ENCODE measurements at places on chromosomes 12 and 14.

DNA sequence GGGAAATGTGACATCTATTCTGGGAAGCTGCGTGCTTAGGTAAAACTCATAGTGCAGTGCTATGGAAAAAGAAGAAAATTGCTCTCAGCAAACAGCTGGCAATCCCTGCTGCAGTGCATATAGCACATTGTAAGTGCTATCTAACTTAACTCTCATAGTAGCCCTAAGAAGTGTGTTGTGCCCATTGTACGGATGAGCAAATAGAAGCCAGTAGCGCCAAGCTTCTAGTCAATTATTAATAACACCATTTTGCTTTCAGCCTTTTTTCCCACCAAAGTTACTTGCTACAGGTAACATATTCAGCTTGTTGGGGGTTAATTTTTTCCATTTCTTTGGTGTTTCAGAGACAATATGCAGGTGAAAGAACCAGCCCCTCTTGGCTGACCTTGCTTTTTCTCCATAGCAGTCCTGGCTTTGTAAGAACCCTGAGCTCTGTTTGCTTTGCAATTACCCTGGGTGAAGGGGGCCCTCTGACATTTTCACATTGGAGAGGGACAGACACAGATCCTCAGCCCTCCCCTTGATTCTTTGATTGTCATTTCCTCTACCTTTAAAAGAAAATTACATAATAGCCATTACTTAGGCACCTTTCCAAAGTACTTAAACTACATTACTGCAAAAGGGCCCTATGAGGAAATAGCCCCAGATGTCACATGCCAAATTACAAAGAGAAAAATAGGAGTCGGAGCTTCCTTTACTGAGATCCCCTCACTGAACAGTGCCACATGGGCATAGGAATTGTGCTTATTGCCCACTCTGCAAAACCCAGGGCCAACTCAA lies 576.2 kb upstream of the TBX3 start:
- DNase-seq, result no peak

DNA sequence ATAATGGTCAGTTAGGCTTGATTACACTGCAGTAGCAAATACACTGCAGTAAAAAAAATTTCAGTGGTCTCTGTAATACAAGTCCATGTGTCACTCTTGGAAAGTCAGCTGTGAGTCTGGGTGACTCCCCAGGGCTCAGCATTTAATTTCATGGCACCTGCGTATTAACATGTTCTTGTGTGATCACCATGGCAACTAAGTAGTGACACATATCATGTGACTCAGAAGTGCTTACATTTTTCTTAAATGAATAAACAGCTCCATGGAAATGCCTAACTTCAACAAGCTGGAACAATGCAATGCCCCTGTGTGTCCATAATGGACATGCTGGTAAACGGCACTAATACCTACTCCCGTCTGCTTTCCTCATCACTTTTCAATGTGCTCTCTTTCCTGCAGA lies 88.5 kb upstream of the ANO4 start:
- peak; percentile 85 for DNase-seq

DNA sequence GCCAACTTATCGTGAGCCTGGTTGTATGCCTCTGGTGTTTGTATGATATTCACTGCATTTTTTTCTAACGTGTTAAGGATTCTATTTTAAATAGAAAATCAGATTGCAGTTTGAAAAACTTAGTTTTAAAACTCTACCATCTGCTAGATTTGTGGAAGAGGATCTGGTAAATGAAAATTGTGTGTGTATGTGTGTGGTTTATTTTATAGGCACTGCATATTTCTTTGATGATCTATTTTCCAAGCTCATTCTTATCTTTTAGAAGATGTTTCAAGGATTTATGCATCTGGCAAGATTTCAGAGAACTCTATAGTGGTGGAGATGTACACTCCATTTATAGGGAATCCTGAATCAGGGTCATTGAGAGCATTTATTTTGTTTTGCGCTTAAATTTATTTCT lies 69.8 kb downstream of the HMGA2 start:
- DNase-seq, result peak; percentile 80

GRCh38 chr12:6607751-6608591 lies 792 bp upstream of the CHD4 start:
- peak; percentile 65 for DNase-seq

GRCh38 chr14:84483072-84483420 lies 1046.9 kb upstream of the FLRT2 start:
- DNase-seq, result no peak

- no peak for DNase-seq
These were observed 158.2 kb downstream of the NUAK1 start for GRCh38 chr12:105980533-105980932.

Data from EL (cell line).